ENCODE measurements at places on chromosomes 4 and X.

GRCh38 chrX:66912417-66912816, 273.5 kb upstream of the EDA2R start:
- no peak for DNase-seq

GRCh38 chr4:147034372-147034771, 88.7 kb upstream of the TTC29 start:
- DNase-seq, result no peak

- DNase-seq, result no peak
These were observed 489.8 kb upstream of the CTSO start for GRCh38 chr4:156443488-156443887.

DNA sequence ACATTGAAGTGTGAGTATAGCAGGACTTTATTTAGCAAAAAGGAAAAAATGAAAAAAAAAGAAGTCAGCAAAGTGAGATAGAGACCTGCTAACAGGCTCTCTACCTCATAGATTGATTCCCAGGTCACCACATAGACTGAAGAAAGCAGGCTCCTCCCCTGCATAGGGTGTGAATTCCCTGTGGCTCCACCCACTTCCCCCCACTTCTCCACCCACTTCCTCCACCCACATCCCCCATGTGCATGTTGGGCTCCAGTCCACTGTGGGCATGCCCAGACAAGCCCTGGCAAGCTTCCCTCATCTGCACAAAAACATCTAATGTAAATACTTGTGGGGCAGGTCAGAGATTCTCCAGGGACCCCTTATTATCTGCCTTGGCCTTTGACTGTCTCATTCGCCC, 97.8 kb downstream of the TMEM47 start:
- no peak for DNase-seq

DNA sequence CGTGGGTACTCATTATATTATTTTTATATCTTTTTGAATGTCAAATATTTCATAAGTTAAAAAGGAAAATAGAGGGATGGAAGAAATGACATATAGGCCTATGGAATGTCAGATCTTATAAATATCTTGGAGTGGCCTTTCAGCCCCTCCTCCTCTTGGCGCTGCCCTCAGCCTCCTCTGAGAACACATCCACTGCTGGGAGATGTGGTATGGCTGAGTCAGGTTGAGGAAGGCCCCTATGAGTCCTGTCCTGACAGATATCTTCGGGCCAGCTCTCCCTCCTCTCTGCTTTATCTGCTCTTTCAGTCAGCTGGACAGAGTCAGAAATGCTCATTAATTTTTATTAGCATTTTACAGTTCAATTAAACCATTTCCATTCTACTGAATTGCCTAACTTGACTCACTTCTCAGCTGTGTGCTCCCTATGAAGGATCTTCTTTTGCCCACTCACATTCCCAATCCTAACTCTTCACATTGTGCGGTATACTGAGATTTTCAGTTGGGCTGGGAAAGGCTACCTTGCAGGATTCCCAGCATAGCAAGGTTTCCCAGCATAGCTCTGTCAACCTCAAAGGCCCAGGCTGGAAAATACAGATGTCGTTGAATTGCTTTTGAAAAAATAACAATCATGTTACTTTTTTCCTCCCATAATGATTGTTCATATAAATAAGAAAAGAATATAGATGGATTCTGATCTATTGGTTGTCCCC, 128.0 kb downstream of the ARHGEF9 start:
- DNase-seq, result no peak

DNA sequence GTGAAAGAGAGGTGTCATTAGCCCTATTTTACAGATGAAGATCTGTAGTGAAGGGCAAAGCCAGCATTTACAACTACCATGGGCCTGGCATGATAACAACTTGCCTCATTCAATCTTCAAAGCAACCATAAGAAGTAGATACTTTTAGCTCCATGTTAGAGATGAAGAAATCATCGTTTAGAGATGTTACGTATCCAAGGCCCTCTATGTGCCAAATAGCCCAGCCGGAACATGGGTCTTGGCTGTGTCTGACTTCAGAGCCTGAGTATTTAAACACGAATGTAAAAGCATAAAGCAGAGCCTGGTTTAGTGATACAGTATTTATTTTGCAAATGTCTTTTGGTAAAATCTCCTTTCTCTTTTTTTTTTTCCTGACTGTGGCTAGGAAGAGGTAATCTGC, 197.1 kb downstream of the RASL11B start:
- DNase-seq, result no peak

DNA sequence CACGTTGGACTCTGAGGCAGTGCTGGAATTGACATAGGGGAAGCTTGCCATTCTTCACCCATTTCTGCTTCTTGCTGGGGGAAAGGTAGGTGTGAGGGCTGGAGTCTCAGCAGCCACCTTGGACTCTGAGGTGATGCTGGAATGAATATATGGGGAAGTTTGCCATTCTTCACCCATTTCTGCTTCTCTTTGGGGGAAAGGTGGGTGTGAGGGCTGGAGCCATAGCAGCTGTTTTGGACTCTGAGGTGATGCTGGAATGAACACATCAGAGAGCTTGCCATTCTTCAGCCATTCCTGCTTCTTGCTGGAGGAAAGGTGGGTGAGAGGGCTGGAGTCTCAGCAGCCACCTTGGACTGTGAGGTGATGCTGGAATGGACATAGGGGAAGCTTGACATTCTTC, 115.1 kb downstream of the CRLF2 start:
- DNase-seq, result no peak

- peak; percentile 35 for DNase-seq
These were observed 1.1 kb downstream of the HSPA4L start for GRCh38 chr4:127783026-127783769.

DNA sequence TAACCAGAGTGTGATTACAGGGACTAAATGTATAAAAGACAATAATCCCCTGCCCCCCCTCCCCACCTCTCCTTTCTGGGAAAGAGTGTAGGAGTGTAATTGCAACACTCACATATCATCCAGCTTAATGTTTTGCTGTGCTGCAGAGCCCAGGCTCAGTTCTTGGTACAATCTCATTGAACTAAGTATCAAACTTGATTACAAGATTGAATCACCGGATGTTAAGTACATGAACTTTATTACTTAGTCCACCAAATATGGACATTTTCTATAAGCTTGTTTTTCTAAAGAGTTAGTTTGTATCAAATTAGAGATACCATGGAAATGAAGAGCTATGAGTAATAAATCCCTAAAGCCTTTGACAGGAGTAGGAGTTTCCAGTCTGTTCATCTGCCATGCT, 559.1 kb downstream of the ZNF674 start:
- DNase-seq, result no peak

- no peak for DNase-seq
These were observed 289.0 kb downstream of the HNRNPD start for GRCh38 chr4:82084747-82085146.

GRCh38 chr4:25450491-25450901, 73.4 kb downstream of the ANAPC4 start:
- no peak for DNase-seq

DNA sequence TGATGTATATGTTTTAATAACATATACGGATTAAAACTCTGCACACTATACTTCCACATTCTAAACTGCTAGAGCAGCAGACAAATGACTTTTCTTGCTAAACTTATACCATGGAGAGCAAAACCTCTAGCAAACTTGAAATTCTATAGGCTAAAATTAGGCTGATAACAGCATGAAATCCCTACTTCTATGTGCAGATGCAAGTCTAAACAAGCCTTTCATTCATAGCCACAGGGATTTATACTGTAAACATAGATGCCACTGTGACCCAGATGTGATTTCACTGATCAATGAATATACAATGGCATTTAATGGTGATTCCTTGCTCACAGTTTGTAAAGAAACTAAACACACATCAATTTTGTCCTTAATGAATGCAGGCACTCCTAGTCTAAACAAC, 151.0 kb downstream of the ANTXR2 start:
- no peak for DNase-seq

GRCh38 chr4:146450524-146450923, 71.2 kb downstream of the SLC10A7 start:
- no peak for DNase-seq

DNA sequence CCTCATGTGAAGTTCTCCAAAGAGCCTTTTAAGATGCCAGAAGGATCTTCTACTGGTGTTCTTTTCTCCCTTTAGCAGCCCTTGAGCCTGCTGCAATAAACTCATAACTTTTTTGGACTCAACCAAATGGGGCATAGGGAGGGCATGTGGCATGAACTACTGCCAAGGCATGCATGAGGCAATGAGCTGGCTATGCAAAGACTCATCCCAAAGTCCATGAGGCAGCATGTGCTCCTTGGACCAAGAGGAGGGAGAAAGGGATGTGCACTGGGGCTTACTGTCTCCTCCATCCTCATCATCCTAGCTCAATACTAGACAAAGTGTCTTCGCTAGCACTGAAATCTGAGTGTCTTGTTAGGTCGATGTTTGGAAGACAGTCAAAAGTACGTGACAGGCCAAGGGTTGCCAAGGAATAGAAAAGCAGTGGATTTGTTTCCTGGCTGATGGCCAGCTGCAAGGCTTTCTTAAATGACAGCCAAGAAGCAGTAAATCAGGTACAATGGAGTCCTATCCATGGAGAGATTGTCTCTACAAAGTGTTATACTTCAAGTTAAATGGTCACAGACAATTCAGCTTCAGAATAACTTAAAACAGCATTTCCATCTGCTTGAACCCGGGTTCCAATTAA, 44.5 kb upstream of the ATXN3L start:
- DNase-seq, result no peak

GRCh38 chr4:119679251-119679650, 50.6 kb upstream of the PDE5A start:
- DNase-seq, result no peak

DNA sequence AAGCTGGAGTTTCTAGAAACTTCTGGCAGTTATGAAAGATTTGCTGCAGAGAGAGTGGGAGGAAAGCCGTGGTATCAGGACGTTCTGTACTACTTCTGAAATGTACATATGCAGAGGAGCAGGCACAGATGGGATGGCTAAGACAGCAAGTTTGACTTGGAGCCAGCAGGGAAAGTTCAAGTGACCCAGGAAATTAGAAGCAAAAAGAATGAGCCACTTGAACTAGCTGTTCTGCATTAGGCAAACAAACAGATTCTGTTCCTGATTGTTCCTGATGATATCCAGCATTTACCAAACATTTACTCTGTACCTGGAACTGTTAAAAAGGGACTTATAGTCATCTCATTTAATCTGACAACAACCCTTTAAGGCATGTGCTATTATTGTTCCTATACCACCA, 41.4 kb upstream of the CXCL13 start:
- DNase-seq, result no peak

GRCh38 chrX:137212078-137212632, 178.4 kb upstream of the GPR101 start:
- no peak for DNase-seq

- DNase-seq, result peak; percentile 23
These were observed 810 bp downstream of the SPRY1 start for GRCh38 chr4:123397144-123398065.

GRCh38 chrX:8668813-8669212, 63.1 kb downstream of the ANOS1 start:
- no peak for DNase-seq

GRCh38 chr4:150714462-150715438, 132.8 kb downstream of the MAB21L2 start:
- no peak for DNase-seq

- DNase-seq, result no peak
These were observed 39.9 kb downstream of the TXLNG start for GRCh38 chrX:16826207-16826606.

GRCh38 chr4:47074816-47075215, 43.4 kb downstream of the GABRB1 start:
- no peak for DNase-seq

DNA sequence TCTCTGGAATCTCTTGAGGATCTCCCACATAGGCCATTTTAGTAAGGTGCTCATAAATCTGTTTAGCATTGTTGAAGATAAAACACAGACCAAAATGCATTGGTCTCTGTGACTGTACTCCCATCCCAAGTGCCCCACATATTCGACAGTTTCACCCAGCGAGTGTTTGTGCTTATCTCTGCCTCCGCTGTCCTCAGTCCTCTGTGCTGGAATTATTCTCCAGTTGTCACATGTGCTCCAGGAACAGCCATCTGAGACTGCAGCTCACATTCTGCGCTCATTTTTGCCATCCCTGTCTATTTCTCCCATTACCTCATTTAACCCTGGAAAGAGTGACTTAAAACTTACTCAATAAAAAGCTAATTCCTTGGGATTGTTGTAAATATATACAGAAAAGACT, 27.6 kb upstream of the DCHS2 start:
- no peak for DNase-seq

- DNase-seq, result no peak
These were observed 13.5 kb upstream of the CXCL6 start for GRCh38 chr4:73822812-73823504.

- no peak for DNase-seq
These were observed 28.8 kb downstream of the NEK1 start for GRCh38 chr4:169583563-169583962.
